ENCODE measurements at places on chromosomes 5 and 9. TPM values are rescaled to one million over a fixed set of nuclear protein-coding genes. Genes with fewer than 3 reads are reported as not detected.

- DNase-seq = no peak
These were observed 15.4 kb upstream of the AK3 start for GRCh38 chr9:4756420-4756819.

- DNase-seq = no peak
These were observed 73.0 kb upstream of the SNX2 start for GRCh38 chr5:122701640-122702523.

DNA sequence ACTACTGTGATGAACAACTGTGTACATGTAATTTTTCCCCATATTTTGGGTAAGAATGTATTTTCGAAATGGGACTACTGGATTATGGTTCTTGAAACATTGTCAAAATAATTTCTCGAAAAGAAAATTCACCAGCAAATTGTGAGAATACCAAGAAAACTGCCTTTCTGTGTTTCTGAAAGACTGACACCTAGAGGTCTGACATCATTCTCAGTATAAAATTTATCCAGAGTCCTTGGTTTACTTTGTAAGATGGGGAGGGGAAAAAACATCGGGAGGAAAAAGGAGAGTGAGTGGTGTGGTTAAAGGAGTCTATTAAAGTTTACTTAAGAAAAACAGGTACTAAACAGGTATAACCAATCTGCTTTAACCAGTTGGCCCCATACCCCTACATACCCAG lies 149.2 kb downstream of the CEP120 start:
- DNase-seq = no peak

DNA sequence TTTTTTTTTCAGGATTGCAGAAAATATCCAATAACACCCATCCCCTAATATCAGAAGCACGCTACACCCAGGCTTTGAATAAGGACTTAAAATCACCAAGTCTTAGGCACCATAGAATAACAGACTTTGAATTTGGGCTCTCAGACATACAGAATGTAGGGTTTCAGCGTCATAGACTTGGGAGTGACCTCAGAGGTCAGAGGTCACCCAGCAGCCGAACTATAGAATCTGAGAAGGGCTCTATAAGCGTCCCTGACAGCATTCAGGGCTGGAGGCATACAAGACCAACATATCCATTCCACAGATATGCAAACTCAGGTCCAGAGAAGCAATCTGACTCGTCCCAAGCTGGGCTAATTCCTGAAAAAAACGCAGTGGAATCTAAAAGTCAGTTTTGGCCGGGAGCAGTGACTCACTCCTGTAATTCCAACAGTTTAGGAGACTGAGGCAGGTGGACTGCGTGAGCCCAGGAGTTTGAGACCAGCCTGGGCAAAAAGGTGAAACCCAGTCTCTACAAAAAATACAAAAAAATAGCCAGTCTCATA lies 34.7 kb downstream of the SLC6A7 start:
- DNase-seq = no peak

DNA sequence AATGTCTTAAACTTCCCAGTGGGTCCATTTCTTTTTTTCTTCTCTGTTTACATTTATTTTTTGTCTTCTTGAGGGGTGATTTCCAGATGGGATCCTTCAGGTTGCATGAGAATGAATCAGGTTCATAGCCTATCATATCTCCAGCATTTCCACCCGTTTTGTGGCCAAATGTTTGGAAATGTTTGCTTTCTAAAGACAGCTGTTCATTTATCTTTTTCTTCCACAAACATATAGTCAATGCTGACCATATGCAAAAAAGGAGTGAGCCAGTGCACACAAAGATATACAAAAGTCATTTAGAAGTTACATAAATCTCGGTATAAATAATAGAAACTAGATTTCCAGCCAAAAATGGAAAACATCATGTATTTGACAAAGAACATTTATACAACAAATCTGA lies 71.6 kb upstream of the STC2 start:
- no peak for DNase-seq

DNA sequence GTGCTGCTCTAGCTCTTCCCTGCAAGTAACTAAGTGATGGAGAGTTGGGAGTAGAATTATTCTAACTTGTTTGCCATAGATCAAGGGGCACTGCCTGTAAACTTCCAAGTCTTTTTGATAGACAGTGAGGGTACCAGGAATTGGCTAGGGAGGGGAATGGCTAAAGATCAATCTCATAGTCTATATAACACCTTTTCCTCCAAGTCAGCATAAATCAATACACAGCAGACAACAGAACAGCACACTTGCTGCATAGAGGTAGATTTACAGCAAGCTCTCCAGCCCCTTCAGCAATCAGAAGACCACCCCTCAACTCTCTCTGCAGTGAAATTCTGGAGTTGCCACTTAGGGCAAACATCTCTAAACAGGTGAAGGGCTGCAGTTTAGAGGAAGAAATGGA lies 643.5 kb upstream of the KLF4 start:
- DNase-seq = no peak

The MARCOL gene
- not detected for polyA plus RNA-seq

The MFAP3 gene
- 43.4 TPM for polyA plus RNA-seq
